WTC11 (cell line): ENCODE measurements at places on chromosomes 1 and 21.
A peak's percentile ranks its signal among the peaks of the same experiment; 100 is the strongest.

DNA sequence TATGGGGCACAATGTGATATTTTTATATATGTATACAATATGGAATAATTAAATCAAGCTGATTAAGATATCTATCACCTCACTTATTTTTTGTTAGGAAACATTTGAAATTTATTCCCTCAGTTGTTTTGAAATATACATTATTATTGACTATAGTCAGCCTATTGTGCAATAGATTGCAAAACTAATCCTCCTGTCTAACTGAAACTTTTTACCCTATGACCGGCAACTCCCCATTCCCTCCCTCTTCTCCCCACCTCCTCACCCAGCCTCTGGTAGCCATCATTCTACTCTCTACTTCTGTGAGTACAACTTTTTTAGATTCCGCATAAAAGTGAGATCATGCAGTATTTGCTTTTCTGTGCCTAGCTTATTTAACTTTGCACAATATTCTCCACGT lies 117.7 kb upstream of the SGIP1 start:
- DNase-seq: no peak

DNA sequence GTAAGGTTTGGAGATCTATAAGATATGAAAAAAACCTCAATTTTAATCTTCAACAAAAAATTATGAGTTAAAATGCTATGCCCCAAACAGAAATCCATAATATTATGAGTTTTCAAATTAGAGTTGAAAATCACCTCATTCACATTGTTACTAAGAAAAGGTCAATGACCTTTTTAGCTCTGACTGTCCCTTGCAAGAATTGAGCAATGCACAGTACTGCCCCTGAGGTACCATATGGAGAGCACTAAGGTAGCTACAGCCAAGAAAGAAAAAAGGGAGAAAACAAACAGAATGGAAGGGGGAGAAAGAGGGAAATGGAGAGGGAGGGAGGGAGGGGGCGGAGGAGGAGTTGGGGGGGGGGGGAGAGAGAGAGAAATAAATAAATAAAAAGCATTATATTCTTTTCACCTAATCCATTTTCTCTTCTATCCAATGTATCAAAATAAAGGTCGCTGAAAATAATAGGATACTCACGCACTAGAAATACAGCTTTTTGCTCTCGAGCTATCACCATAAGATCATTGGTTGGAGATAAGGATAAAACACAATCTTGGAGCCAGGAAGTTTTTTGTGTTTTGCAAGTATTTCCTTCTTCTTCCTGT lies 58.8 kb downstream of the RAB3GAP2 start:
- DNase-seq: no peak

- DNase-seq: no peak
Observed at GRCh38 chr1:86068841-86069756, 87.5 kb downstream of the COL24A1 start.

DNA sequence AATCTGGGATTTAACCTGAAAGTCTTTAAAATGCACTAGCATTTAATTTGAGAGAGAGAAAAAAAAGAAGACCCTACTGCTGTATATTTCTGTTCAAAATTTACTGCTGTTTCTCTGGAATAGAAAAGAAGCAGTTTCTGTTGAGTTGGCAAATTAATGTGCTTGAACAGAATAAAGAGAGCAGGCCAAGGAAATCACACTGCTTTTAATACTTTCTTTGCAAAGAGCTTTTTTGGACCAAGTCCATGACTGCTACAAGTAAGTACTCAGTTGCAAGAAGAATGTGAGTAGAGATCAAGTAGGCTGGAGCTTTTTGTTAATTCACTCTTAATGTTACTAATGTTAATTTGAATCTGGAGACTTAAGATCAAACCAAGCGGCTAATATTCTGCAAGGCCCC lies 336.2 kb upstream of the SGIP1 start:
- no peak for DNase-seq

- no peak for DNase-seq
Observed at GRCh38 chr1:167808104-167808503, 86.3 kb downstream of the MPZL1 start.

- peak; percentile 80 for DNase-seq
Observed at GRCh38 chr1:241998412-241998921, 431 bp downstream of the MAP1LC3C start.

- peak; percentile 40 for DNase-seq
Observed at GRCh38 chr1:210024996-210025395, 87.0 kb downstream of the SYT14 start.

DNA sequence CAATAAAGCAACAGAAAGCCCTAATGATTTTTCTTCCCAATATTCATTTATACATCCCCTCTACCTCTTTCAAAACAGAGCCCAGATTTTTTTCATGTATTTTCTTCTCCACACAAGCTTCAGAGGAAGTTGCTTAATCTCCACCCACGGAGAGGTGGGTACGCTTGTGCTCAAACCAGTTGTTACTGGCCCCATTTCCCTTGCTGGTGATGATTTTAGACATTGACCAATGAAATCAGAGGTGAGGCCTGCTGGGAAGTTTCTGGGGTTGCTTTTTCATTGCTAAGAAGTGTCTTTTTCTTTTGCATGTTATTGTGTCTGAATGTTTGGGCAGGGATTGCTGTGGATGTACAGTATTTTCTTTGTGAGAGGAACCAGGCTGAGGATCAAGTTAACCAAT lies 448.1 kb upstream of the B3GALT2 start:
- no peak for DNase-seq

DNA sequence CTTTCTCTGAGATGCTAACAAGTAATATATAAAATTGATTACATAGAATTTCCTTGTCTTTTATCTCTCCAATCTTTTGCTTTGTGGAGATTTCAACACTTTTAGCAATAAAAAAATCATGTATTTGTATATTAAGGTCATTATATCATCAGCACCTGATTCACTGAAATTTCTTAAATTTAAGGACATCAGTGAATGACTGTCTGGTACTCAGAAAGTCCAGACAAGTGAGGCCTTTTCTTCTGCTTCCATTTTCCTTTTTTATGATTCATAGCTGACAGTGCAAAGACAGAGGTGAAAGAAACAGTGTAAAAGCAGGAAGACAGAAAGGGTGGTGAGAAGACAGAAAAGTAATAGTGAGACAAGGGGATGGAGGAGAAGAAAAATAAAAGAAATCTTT lies 54.6 kb downstream of the FASLG start:
- no peak for DNase-seq

DNA sequence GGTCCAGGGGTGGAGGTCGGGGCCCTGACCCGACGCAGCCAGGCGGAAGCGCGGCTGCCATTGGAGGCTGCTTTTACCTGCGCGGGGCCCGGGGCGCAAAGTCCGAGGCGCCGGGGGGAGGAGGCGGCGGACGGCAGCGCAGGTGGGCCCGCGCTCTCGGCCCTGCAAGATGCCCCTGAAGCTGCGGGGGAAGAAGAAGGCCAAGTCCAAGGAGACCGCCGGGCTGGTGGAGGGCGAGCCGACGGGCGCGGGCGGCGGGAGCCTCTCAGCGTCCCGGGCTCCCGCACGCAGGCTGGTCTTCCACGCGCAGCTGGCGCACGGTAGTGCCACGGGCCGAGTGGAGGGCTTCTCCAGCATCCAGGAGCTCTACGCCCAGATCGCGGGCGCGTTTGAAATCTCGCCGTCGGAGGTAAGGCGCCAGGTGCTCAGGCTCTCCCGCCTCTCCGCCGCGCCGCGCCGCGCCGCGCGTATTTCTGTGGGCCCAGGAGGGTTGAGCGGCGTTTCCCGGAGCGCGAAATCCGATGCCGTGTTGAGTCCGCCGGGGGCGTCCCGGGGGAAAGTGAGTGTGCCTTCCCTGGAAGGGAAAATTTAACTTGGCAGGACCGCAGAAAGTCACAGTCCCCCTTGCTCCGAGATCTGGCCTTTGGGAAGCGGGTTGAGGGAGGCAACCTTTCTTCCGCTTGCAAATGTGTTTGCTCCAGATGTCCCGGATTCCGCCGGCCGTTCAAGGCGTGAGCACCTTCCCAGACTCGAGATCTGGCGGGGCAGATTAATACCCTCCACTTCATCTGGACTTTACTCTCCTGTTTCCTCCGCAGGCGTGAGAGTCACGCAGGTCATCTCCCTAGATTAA lies at the start of gene GIPC2:
TSS of gene GIPC2 (plus strand) at position 41 of the 853 bp plus-strand sequence. CDS start at position 170, 129 bp downstream.
- DNase-seq: peak; percentile 60

DNA sequence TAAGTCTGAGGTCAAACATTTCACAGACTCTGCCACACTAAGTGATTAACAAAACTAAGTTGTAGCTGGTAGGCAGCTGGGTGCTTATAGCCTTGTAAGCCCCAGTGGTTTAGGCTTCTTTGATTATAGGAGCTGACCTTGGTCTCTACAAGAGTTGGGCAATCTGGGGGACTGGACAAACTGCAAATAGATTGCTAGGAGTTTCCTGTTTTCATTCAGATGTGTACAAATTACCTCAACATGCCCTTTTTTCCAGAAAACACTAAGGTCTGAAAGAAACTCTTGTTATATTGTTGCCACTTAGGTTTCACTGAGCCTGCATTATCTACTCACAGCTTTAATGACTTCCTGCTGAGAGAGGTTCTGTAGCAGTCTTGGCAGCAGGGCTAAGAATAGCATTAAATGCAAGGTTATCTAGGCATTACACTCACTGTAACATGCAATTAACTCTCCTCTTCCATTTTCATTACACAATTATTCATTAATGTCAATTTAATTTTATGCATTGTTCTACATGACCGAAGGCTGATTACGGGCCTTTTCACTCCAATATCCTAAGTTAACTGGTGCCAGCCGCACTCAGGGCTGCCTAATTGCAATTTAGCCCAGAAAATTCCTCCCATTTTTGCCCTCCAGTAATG lies 314.0 kb downstream of the LMO4 start:
- no peak for DNase-seq

- no peak for DNase-seq
Observed at GRCh38 chr1:228308628-228309325, 97.9 kb downstream of the TRIM11 start.

DNA sequence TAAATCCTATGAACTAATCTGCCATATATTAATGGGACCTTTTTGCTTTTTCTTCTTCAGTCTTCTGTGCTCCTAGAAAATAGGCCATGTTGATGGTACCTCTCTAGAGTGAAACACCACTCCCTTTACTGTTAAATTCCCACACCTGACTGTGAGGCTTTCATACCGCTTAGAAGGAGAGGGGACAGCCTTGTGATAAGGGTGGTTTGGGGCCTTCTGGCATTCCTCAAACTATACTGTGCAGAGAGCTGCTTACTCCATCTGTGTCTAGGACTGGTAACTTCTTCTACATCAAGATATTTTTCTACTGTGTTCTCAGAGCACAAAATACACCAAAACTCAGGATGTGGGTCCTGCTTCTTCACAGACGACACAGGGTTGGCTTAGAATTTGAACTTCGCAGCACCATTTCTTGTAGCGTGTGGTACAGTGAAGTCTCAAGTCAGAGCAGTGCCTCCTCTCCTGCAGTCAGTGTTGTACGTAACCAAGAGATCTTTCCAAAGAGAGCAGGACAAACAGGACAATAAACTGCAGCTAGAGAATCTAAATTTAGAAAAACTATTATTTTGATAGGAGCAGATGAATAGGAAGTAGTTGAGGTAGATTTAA lies 43.8 kb downstream of the MACO1 start:
- DNase-seq: no peak

- no peak for DNase-seq
Observed at GRCh38 chr1:14705824-14706223, 107.3 kb downstream of the KAZN start.

DNA sequence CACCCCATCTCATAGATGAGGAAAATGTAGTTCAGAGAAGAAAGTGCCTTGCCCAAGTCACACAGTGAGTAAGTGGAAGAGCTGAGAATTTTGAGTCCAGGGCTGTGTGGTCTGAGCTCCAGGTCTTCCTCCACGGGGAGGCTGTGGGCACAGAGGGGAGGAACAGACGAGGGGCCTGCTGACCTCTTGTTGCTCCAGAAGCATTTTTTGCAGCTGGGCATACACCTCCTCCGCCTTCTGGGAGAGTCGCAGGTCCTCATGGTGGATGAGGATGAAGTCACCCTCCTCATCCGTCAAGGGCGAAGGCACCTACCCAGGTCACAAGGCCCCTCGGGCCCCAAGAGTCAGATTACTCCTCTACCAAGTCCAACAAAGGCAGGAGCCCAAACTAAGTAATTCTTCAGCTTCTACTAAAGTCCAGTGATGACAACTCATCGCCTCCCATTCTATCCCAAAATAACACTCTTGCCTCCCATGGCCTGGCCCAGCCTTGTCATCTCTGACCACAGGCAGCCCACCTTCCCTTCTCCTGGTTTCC lies 9.1 kb downstream of the CC2D1B start:
- DNase-seq: no peak

- DNase-seq: no peak
Observed at GRCh38 chr21:29805105-29805504, 134.7 kb downstream of the GRIK1 start.

GRCh38 chr1:195584870-195585624 lies 1023.2 kb downstream of the KCNT2 start:
- DNase-seq: peak; percentile 29

GRCh38 chr1:119655154-119655553 lies 7.1 kb upstream of the ZNF697 start:
- no peak for DNase-seq

- DNase-seq: peak; percentile 10
Observed at GRCh38 chr1:82759035-82759434, 958.3 kb downstream of the ADGRL2 start.

- DNase-seq: no peak
Observed at GRCh38 chr1:205914730-205915129, 28.5 kb downstream of the SLC26A9 start.
